Activated gamma-delta T cell (primary cell): ENCODE measurements at places on chromosomes 1 and 21.

DNA sequence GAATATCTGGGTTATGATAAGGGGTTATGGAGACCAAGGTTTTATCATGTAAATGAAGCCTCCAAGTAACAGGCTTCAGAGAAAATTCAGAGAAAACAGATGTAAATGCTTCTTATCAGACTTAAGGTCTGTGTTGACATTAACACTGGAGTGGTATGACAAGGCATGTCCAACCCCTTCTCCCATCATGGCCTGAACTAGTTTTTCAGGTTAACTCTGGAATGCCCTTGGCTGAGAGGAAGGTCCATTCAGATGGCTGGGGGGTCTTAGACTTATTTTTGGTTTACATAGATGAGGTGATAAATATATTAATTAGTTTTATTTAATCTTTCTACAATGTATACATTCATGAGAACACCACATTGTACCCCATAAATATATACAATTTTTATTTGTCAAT, 399.6 kb downstream of the TBX15 start:
- DNase-seq, result no peak

GRCh38 chr1:3721955-3722465, 30.2 kb upstream of the CCDC27 start:
- DNase-seq, result no peak

DNA sequence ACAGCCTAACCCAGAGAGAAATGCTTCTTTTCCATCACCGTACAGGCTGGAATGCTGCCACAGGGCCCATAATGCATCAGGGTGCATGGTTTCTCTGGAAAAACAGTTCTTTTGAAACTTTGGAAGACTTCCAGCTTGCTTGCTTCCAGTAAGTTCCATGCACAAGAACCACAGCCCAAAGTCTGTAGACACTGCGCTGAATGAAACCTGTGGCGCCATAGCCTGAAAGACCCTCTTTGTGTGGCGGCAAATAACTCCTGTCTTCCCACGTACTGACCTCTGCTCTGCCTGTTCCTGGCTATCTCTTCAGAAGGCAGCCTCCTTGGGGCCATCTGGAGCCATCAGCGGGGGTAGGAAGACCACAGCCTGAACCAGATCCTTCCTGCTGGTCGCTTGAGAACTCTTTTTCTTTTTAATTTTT, 15.1 kb downstream of the MIIP start:
- no peak for DNase-seq

DNA sequence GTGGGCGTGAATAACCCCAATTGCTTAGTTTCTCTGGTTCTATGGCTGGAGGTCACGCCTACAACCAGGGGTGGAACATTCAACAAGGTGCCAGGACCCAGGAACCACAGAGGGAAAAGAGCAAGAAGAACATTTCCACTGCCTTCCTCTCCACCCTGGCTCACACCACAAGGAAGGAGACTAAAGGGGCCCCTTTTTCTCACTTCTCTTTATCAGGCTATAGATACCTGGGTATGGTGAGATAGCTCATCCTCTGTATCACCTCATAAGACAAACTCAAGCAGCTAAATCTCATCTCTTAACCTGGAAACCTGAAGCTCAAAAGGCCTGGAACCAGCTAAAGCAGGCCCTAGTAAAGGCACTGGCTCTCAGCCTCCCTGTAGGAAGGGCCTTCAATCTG, 438.8 kb upstream of the OLFM3 start:
- no peak for DNase-seq

DNA sequence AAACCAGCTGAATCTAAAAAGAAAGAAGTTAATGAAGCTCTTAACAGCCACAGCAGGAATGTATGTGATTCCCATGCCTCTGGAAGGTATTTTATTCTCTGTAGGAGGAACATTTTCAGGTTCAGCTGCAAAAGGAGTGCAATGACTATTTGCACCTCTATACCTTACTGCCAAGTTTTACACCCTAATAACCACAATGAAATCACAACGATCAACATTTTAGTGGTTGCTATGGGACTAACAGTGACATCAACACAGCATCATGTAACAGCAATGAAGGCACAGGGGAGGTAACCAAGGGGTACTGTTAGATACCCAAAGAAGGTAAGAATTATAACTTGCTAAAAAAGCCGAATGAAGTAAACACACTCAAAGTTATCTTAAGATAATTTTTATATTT, 116.3 kb upstream of the HP1BP3 start:
- DNase-seq, result no peak

DNA sequence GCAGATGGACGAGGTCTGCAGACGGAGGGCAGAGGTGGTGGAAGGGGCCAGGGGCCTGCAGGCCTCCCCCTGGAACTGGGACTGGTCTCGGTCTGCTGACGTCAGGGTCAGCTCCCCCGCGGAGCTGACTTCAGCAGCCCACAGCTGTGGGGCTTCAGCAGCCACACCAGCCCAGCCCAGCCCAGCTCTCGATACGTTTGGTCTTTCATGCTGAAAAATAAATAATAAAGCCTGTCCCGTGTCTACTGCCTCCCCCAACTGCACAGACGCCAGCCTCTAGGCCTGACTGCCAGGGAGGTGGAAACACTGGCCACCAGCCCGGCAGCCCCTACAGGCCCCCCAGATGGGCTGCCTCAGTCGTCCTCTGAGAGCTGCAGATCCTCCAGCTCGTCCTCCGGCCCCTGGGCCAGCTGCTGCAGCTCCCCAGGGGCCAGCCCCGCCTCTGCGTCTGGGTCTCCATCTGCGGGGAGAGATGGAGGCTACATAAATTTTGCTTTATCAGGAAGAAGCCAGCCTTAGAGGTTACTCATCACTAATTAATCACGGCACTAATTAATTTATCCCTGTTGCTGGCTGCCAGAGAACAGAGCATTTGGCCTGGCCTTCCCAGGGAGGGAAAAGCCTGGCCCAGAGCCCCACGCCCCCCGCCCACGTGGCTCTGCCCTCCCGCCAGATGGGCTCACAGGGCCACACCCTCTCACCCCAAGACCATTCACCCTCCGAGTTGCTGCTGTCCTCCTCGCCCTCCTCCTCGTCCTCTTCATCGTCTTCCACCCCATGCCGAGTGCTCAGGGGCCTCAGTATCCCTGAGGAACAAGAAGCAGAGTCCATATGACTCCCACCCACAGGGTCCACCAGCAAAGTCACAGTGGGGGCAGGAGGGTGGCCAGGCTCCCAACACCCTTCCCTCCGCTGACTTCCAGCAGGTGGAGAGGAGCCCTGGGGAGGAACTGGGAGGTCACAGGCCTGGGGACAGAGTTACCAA, 14.4 kb downstream of the NOC2L start:
- DNase-seq, result no peak

GRCh38 chr1:200739702-200740570, 1.2 kb downstream of the CAMSAP2 start:
- DNase-seq, result no peak

GRCh38 chr1:44619261-44619900, 54.9 kb downstream of the TMEM53 start:
- DNase-seq, result no peak

GRCh38 chr1:39645411-39646043, 6.1 kb upstream of the HEYL start:
- DNase-seq, result no peak

- DNase-seq, result no peak
These were observed 35.8 kb upstream of the H6PD start for GRCh38 chr1:9198538-9199361.

DNA sequence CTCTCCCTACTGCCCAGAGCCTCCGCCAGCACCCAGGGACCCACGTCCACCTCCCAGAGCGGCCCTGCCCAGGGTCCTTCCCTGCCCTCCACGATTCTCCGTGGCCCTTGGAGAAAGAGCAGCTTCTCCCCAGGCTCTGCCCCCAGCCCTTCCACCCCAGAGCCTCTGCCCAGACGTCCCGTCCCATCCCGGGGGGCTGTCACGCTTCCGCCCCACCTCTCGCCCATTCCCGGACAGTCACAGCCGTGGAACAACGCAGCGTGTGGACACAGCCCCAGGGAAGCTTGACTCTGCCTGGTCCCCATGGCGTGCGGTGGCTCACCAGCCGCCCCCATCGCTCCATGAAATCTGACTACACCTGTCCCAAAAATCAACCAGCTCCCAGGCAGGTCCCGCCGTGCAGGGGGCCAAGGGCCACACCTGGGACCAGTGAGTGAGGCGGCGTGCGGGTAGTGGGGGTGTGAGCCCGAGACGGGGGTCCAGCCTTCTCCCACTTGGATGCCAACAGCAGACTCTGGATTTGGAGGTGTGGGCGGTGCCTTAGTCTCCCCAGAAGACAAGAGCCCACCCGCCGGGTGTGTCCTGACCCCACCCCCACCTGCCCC, 12.5 kb upstream of the TTLL10 start:
- no peak for DNase-seq

- DNase-seq, result no peak
These were observed 60.8 kb downstream of the FASLG start for GRCh38 chr1:172719694-172720138.

- no peak for DNase-seq
These were observed 142.4 kb downstream of the APP start for GRCh38 chr21:26028183-26028582.

GRCh38 chr1:206593351-206593925, 18.8 kb downstream of the EIF2D start:
- no peak for DNase-seq

DNA sequence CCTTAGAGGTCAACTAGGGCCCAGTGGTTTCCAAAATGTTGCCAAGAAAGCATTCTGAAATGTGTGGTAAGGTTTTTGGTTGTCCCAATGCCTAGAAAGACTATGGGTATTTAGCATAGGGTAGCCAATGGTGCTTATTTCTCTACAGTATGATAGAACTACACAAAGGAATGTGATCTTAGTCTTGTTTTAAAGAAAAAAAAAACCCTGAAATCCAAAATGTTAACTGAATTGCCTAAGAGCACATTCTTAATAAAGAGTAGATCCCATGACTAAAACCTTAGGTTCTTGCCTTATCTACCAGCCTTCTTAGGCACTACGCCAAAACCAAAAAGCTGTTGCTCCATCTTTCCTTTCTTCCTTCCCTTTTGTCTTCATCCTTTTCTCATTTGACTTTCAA, 428.2 kb downstream of the MRPL39 start:
- no peak for DNase-seq

GRCh38 chr21:30707409-30707808, 11.2 kb downstream of the KRTAP21-3 start:
- DNase-seq, result no peak

GRCh38 chr1:212721388-212722247, 22.0 kb upstream of the BATF3 start:
- no peak for DNase-seq

DNA sequence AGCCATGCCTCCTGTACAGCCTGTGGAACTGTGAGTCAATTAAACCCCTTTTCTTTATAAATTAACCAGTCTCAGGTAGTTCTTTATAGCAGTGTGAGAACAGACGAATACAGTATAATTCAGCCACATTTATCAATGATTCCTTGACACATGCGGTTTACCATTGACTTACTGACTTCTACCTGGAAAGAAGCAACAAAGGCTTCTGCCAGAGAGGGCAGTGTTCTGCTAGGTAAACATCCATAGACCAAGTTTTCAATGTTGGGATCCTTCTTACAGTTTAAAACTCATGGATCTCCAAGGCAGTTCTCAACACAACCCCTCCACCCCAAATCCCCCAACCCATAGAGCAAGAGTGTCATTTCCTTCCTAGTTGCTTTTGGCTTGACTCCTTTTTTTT, 150.6 kb downstream of the ZNF648 start:
- DNase-seq, result no peak

DNA sequence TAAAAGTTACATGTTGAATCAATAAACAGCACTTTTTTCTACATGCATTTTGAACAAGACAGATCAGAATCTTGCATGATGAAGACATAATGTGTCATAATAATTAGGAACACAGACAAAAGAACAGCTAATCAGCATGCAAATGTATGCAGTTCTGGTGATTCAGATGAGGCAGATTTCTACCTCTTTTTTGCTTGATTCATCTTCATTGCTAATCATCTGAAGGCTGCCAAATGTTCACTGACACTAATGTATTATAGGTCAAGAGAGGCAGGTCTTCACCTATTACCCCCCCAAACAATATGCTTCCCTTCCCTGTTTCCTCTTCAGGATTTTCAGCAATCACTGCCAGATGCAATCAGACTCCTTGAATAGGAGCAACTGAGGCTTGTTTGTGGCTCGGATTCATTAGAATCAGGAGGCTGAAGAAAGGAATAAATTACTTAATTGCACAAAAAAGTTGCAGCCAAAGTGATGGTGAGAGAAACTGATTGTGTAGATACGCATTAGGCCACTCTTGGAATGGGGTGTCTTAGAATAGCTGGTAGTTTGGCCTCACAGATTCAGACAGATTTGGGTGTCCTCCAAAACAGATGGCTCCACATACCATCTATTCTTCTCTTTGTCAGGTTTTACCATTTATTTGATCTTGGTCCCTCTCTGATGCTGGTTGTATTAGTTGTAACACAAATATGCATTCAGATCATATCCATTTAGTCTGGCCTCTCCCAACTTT, 275.4 kb downstream of the RPS6KC1 start:
- DNase-seq, result no peak

DNA sequence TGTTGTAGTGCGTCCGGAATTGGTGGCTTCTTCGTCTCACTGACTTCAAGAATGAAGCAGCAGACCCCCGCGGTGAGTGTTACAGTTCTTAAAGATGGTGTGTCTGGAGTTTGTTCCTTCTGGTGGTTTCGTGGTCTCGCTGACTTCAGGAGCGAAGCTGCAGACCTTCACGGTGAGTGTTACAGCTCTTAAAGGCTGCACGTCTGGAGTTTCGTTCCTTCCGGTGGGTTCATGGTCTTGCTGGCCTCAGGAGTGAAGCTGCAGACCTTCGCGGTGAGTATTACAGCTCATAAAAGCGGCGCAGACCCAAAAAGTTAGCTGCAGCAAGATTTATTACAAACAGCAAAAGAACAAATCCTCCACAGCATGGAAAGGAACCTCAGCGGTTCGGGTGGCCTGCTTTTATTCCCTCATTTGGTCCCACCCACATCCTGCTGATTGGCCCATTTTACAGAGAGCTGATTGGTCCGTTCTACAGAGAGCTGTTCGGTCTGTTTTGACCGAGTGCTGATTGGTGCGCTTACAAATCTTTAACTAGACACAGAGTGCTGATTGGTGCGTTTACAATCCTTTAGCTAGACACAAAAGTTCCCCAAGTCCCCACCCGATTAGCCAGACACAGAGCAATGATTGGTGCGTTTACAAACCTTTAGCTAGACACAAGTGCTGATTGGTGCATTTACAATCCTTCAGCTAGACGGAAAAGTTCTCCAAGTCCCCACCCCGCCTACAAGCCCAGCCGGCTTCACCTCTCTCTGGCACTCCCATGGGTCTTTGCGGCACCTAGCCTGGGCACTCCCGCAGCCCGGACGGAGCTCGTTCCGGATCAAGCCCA, 49.6 kb upstream of the KRTAP19-8 start:
- DNase-seq, result no peak

- DNase-seq, result no peak
These were observed 11.6 kb upstream of the MRPS14 start for GRCh38 chr1:175034775-175035174.
